ENCODE measurements at places on chromosomes 4 and X.

DNA sequence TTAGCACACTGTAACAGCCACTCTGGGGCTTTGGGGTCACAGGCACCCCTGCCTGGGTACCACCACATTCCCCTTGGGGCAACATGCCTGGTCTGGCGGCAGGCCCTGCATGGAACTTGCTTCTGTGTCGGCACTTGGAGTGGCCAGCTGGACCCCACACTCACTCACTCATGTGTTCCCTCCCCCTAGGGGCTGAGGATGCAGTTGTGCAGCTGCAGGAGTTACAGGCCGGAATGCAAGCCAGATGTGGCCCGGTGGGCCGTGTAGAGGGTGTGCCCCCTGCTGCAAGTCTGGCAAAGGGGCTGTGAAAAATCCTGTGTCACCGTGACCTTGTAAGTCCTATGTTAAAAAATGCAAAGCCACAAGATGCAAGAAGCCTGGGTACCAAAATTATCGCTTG lies 34.2 kb downstream of the ATXN3L start:
- no peak for ATAC-seq

DNA sequence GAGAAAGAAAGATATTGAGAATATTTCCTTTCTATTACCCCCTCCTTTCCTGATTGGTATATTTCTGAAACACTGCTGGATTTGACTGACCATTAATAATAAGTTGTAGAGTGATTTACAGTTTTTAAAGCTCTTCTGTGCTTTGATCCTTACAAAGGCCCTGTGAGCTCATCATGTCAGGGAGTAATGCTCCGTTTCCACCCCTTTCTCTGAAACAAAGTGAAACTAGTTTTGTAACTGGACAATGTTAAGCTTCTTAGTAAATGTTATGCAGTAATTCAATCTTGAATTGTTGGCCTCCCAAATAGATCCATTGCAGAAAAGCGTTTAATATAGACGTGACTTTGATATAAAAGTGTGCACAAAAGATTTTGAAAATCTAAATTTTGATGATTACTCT lies 190.1 kb upstream of the GNPDA2 start:
- ATAC-seq: peak; percentile 42

GRCh38 chr4:124030147-124030546 lies 633.6 kb downstream of the SPRY1 start:
- no peak for ATAC-seq

GRCh38 chrX:134551376-134552048 lies 91.5 kb downstream of the HPRT1 start:
- ATAC-seq: no peak

DNA sequence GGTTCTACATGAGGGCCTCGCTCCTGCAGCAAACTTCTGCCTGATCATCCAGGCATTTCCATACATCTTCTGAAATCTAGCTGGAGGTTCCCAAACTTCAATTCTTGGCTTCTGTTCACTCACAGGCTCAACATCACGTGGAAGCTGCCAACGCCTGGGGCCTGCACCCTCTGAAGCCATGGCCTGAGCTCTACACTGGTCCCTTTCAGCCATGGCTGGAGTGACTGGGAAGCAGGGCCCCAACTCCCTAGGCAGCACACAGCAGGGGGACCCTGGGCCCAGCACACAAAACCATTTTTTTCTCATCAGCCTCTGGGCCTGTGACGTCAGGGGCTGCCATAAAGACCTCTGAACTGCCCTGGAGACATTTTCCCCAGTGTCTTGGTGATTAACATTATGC lies 542.7 kb downstream of the TLL1 start:
- no peak for ATAC-seq

DNA sequence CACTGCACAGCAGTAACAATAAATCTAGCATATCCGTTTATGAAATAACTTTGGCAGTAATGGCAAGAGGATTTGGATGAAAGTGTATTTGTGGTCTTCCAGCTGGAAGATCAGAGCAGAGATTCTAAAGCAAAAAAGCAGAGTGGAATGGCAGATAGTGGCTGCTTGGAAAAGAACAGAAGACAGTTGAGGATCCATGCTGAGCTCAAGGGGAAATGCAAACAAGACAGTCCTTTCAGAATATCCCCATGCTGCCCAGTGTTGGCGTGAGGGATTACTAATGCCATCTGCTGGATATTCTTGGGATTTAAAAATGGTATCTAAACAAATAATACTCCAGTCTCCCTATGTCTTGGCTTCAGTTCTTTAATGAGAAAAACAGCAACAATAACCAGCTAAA lies 629.1 kb upstream of the ATOH1 start:
- peak; percentile 95 for ATAC-seq

DNA sequence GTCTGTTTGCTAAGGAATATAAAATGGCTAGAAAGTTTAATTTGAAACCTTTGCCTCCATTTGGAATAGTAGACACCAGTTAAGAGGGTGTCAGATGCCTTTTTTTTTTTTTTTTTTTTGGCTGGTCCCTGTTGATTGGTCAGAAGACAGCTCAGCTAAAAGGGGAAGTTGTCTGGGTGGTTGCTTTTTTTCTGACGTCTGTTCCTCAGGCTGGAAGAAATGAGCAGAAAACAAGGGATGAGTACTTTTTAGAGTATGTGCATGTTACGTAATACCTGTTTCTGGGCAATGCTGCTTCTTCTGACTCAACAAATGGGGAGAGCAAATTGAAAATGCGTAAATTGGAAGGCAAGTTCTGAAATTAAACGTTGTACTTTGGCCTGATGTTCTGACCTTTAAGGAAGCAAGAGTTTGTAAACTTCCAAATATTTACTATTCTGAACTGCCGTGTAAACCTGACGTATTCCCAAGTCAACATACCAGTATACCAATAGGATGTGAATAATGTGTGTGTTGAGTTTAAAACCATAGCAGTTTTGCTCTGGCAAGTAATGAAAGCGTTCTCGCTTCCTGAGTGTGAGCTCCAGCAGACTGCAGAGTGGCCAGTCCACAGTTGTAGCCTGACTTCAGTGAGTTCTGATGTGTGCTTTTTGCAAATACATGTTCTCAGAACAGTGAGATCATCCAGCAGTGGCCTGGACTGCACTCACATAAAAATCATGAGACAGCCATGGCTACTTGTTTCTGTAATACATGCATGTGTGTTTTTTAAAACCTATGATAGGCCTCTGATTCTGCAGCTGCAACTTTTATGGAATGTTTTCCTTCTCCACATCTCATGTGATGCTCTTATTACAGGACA lies 1.7 kb downstream of the SAT1 start:
- no peak for ATAC-seq

- peak; percentile 91 for ATAC-seq
These were observed 8.0 kb downstream of the NUDT6 start for GRCh38 chr4:122914292-122914904.

DNA sequence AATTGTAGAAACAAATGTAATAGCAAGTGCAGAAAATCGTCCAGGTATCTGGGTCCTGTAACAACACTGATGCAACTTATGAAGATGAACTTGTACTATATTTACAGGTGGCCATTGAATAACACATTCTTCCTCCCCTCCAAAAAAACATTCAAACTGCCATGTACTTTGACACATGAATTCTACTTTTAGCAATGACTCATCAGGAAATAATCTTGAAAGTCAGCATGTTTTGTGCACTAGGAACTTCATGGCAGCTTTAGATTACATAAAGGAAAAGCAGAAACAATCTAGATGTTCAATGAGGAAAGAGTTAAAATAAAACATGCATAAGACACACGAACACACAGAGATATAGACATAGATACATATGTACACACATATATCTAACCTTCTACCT lies 2.5 kb downstream of the PABPC1L2A start:
- no peak for ATAC-seq

DNA sequence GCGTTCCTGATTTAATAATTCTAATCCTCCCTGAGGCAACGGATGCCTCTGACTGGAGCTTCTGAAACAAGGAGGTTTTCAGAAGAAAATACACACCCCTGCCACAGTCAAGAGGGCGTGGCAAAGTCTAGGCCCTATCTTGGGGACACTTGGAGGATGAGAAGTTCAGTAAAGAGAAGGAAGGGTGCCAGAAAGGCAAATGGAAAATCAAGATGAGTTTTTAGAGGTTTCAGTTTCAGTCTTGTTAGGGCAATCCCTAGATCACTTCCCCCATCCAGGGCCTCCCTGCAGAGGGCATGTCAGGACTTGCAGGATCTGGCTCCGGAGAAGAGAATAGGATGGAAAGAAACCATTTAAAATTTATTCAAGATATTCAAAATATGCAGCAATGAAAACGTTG lies 28.5 kb upstream of the FGF2 start:
- peak; percentile 98 for ATAC-seq

GRCh38 chrX:29617725-29618124 lies 597.6 kb upstream of the MAGEB2 start:
- peak; percentile 87 for ATAC-seq

DNA sequence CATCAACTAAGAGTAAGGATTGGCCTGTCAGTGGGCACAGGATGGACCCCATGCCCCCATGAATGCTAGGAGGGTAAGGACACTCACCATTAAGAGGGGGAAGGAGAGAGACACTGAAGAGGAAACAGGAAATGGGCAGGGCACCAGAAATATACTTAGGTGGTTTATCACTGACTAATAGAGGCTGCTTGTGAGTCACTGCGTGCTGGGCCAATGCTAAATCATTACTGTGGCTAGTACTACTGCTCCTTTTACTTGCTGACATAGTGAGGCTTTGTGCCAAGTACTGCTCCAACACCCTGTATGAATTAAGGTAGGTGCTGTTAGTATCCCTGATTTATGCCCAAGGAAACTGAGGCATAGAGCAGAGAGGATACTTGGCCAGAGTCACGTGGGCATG lies 130.4 kb upstream of the FRMPD4 start:
- ATAC-seq: peak; percentile 92

DNA sequence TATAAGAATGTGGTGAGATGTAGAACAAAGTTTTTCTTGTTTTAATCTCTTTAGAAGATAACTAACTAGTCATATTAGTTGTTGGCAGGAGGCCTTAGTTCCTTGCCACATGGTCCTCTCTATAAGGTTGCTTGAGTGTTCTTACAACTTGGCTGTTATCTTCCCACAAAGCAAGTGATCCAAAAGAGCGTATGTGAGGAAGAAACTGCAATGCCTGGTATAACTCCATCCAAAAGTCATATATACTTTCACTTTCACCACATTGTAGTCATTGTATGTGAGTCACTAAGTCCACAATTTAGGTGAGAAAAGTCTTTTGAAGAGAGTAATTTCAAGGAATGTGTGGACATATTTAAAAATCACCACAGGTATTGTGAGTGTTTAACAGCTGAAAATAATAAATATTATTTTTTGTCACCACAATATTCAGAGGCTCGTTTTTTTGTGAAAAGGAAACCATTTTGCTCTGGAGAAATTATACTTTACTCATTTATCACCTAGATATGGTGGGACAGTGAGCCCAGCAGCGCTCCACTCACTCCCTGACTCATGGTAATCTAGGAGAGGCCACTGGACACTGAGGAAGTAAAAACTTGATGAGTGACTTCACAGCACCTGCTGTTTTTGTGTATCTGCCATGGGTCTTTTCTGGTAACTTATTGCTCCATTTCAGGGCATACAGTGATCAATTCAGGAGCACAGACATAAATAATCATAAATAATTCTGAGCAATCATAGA lies 369.4 kb upstream of the NDST3 start:
- no peak for ATAC-seq

DNA sequence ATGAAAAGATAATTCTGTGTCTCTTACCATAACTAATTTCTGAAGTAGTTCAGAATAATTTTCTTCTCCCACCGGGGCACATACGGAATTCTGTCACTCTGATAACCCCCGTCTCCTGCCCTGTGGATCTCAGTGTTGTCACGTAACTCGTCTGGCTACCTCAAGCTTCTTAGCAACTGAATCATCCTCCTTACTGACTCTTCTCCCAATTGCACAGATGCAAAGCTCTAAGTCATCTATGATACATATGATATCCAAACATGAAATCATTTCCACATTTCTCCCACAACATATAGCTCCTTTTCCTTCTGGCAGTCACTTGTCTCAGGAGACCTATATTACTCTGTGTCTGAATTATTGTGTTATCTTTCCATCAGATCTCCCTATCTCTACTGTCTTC lies 1043.1 kb upstream of the TENM3 start:
- no peak for ATAC-seq

GRCh38 chrX:56928546-56928945 lies 66.8 kb downstream of the SPIN3 start:
- ATAC-seq: no peak

- ATAC-seq: peak; percentile 77
These were observed 10.9 kb upstream of the NALF2 start for GRCh38 chrX:69493193-69493592.

- ATAC-seq: peak; percentile 44
These were observed 704 bp downstream of the FAM114A1 start for GRCh38 chr4:38868059-38868960.

DNA sequence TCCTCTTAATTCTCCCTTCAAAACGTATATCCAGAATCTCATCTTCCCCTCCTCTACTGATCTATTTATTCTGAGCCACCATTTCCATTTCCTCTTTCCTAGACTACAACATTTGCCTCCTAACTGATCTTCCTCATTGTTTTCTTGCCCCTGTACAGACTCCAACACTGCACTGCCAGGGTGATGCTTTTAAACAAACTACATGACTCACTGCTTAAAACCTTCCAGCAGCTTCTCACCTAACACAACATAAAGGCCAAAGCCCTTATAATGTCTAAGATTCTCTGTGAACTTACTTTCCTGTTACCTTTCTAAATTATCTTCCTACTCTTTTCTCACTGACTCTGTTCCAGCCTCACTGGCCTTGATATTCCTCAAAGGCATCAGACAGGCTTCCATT lies 161.0 kb upstream of the HS3ST1 start:
- ATAC-seq: no peak

DNA sequence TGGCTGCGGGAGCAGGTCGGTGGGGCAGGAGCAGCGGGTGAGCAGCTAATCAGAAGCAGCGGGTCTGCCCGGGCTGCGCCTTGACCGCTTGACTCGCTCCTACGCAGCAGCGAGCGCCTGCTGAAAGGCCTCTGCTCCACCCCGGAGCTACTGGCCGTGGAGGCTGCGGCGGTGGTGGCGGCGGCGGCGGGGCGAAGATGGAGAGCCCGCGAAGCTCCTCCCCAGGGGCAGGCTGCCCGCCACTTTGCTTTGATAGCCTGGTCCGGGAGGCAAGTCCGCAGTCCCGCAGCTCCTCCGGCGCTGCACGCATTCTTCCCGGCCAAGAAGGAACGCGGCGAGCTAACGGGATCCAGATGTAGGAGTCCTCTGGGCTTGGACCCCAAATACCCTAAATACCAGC lies 36.7 kb downstream of the PJA1 start:
- ATAC-seq: peak; percentile 69

DNA sequence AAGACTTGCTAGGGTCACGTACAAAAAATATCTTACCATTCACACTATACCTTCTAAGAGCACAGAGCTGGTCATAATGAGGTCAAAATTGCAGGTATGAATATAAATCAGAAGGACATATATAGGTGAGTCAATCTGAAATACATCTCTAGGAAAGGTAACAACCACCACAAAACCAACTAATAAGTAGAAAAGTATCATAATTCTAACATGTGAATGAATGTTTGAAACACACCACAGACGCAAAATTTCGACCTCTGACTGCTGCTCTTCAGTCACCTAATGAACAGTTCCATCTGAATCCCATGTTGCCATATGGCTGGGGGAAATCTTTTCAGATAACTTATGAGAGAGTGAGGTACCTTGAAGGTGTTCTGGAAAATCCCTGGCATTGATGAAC lies 22.1 kb downstream of the STAP1 start:
- ATAC-seq: no peak

- ATAC-seq: no peak
These were observed 92.7 kb downstream of the SH3KBP1 start for GRCh38 chrX:19794690-19795089.

GRCh38 chr4:76950052-76950955 lies 752 bp downstream of the SEPTIN11 start:
- peak; percentile 29 for ATAC-seq

GRCh38 chr4:10072420-10073017 lies 44.1 kb downstream of the WDR1 start:
- no peak for ATAC-seq

GRCh38 chrX:2928583-2929434 lies at the start of gene ARSD:
TSS of gene ARSD (minus strand) at chrX:2929339. CDS start at chrX:2929275, 64 bp downstream.
- peak; percentile 96 for ATAC-seq

All from SK-N-SH treated with all-trans-retinoic acid at 6 μM for 48 hours (cell line).